Pons (tissue), 1 donor: ENCODE measurements at places on chromosomes 3 and 15.

DNA sequence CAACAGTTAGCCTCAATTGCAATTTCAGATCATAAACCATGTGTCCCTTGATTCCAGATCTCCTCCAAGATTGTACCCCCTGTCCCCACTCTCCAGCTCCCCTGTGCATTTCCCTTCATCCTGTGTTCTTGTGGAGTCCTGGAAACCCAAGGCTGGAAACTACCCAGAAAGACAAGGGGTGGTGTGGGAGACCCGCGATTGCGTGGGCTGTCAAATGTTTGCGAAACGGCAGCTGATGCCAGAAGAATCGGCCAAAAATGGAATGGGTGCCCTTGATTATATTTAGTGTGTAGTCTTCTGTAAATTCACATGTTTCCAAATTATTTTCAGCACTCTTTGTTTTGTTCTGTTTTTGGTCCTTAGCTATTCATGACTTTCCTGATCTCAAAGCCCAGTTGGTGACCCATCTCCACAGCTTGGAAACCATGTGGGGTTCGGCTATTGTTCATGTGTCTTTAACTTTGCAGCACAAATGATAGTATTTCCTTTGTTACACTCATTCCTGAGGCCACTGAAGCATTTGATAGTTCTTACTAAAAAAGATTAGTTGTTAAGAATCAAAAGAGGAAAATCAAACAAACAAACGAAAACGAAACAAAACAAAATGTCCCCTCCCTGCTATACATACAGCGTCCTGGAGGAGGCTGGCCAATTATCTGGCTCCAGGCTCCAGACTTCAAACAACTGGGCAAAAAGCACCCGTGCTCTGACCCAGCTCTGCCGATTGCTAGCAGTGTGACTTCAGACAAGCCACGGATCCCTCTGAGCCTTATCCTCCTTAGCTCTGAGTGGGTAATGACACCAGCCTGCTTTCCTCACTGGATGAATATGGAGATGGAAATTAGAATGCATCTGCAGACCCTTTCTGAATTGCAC is 120.9 kb downstream of the CACNA2D3 start:
- DNase-seq = no peak

DNA sequence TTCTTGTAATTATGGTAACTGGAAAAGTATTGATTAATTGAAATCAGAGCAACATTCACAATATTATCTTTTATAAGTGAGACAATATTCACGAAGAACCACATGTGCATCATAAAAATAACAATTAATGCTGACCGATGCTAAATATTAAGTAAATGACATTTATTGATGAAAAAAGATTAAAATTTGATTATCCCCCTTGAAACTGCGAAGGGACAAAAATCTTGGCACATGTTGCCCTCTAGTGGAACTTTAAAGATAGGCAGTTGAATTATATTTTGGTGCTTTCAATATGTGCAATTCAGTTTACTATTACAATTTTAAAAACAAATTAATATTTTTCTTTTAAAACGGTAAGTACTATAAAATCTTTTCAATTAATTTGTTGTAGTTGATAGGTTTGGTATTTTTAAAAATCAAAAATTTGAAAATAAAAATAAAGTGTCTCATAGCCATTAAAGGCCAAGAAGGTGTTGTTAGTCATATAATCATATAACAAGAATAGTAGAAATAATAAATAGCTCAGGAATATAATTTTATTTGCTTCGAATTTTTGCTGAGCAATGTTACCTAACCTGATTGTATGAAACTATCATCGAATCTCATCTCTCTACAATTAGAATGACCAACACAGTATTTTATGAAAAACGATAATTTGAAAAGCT is 270.2 kb downstream of the ROBO1 start:
- DNase-seq = peak; percentile 13

- no peak for DNase-seq
Observed at GRCh38 chr15:101070502-101071273, 151.5 kb downstream of the LRRK1 start.

DNA sequence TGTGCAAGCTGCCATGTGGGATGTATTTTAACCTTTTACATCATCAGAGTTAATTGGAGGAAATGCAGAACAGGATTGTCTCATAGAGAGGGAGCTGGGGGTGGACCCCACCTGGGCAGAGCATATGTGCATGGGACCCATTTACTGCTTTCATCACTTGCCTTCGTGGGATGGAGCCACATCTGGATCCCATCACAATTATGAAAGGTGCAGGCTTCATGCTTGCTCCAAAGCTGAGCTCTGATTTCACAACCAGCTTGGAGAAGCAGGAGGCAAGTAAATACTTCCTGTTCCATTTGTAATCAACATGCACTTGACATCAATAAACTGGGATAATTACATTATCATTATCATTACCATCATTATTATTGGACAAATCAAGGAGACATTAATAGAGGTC is 161.9 kb downstream of the ALDH1A2 start:
- no peak for DNase-seq

- no peak for DNase-seq
Observed at GRCh38 chr3:164476631-164477030, 601.7 kb downstream of the SI start.

- no peak for DNase-seq
Observed at GRCh38 chr3:16828815-16829214, 55.9 kb upstream of the PLCL2 start.

GRCh38 chr3:16975083-16975482 is 90.3 kb downstream of the PLCL2 start:
- DNase-seq = no peak

DNA sequence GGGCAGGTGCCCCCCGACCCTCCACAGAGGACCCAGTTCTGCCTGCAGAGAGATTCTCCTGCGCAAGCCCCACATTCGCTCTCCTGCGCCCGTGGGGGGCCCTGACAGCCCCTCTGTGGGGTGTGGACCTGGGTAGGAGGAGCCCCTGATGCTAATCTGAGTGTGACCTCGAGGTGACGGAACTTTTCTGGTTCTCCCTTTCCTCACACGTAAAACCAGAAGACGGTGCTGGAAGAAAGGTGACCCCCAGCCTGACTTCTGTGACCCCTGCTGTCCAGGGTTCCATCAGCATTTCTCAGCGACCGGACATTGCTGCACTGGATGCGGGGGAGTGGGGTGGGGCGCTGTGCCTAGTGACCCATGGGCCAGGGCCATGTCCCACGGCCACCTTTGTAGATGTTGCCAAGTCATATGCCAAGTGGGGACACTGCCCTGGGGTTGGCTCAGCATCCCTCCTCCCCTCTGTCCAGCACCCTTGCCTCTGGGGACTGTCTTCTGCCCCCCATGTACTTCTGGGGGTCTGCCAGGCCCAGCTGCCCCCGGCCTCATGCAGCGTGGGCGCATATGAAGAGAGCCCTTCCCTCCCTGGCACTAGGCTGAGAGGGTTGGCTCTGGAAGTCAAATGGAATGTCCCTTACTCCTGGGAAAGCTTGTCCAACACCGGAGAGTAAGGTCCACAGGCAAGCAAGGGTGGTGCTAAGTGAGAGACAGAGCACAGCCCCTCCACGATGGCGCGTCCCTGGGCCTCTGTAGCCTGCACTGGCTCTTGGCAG is 129.1 kb upstream of the MEF2A start:
- no peak for DNase-seq
